Fibroblast of skin of left quadriceps (primary cell): ENCODE measurements at places on chromosomes 3 and 15.

DNA sequence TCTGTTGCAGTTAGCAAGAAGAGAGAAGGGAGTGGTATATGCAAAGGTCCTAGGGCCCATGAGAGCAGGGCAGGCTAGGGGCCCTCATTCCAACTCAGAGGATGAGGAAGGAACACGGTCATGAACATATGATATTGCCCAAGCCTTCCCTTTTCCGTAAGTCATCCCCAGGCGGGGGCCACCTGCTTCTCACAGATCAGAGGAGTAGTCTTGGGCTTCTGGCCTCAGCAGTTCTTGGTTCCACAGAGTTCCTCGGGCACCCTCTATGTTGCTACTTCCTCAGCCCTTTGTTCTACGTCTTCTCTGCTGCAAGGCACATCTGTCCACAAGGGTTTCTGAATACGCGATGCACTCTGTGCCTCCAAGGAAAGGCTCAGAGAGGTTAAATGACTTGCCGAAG is 25.3 kb downstream of the EPHB3 start:
- no peak for DNase-seq

DNA sequence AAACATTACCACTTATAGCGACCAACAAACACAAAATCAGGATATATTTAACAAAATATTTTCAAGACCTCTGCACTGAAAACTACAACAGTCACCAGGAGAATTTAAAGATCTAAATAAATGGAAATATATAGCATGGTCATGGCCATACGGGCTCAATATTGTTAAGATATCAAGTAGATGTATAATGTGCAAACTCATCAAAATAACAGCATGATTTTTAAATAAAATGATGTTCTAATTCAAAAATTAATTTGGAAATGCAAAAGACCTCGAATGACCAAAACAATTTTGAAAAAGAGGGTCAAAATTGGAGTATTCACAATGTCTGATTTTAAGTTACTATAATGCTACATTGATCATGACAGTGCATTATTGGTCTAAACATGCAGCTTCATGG is 159.1 kb upstream of the NDN start:
- DNase-seq, result no peak

- no peak for DNase-seq
These were observed 1.3 kb downstream of the ELL3 start for GRCh38 chr15:43775411-43775965.

GRCh38 chr15:100187677-100188076 is 154.1 kb downstream of the ADAMTS17 start:
- DNase-seq, result no peak

GRCh38 chr3:196942915-196943277 is 568 bp upstream of the NCBP2 start:
- DNase-seq, result no peak

- no peak for DNase-seq
These were observed 9.7 kb upstream of the ALCAM start for GRCh38 chr3:105356988-105357387.

GRCh38 chr15:55676507-55676906 is 66.4 kb downstream of the PRTG start:
- DNase-seq, result no peak

- no peak for DNase-seq
These were observed 150.6 kb downstream of the RAB11A start for GRCh38 chr15:66019826-66020398.

- no peak for DNase-seq
These were observed 228.6 kb upstream of the IL12A start for GRCh38 chr3:159760046-159760445.

GRCh38 chr15:78427953-78428352 is 10.1 kb upstream of the IREB2 start:
- DNase-seq, result no peak

DNA sequence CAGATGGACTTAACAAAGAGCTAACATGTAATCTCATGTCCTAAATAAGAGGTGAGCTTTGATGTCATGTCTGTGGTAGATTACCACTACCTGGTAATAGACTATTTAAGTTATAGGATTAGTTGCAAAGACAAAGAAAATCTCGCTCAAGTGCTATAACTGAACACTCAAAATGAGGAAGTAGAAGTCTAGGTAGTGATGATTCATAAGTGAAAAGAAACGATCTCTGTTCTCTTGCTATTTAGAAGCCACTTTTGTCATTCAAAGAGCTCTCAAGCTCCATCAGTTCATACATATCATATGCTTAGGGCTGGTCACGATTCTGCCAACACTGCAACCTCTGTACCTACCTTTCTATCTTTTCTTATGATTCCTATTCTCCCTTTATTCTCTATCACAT is 110.9 kb downstream of the EDEM1 start:
- DNase-seq, result no peak

DNA sequence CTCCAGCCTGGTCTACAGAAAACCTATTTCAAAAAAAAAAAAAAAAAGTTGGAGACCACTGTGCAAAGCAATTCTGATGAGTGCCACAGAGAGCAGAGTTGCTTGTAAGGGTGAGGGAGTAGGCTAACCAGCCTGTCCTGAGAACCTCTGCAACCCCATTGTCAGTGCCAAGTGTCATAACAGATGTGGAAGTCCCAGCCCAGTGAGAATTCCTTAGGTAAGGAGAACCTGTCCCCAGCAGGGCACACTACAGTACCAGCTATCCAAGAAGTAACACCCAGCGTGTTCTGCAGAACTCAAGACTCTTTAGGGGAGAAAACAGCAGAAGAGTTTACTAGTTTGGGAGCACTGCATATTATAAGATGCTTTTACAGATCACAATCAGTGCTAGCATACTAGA is 156.3 kb downstream of the LIPC start:
- no peak for DNase-seq

DNA sequence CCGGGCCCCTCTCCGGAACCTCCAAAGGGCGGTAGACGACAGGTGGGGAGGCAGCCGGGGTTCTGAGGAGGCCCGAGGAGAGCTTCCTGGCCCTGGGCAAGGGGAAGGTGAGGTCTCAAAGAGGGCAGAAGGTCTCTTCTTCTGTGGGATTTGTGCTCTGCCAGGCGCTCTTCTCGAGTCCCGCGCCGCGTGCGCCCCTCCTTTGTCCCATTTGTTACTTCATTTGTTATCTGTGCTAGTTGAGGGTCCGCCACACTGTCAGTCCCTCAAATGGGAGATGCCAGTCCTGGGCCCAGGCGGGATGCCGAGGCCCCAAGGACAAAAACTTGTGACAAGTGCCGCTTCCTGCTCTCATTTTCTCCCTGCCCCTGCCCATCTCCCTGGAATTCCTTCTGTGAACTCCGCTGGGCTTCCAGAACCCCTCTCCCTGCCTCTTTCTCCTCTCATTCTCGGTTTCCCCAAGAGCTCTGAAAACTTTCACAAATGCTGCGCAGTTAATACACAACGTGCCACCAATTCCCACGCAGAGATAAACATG is 1.5 kb downstream of the ST8SIA2 start:
- DNase-seq, result no peak

GRCh38 chr15:53830707-53831386 is 71.4 kb upstream of the WDR72 start:
- no peak for DNase-seq

DNA sequence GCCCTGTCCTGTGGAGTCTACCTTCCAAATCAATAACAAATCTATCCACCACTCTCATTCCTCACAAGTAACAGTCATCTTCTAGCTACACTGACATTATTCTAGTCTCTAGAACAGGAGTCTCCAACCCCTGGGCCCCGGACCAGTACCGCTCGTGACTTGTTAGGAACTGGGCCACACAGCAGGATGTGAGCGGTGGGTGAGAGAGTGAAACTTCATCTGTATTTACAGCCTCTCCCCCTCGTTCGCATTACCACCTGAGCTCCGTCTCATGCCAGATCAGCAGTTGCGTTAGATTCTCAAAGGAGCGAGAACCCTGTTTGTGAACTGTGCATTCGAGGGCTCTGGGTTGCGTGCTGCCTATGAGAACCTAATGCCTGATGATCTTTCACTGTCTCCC is 31.9 kb downstream of the ROBO2 start:
- DNase-seq, result no peak

DNA sequence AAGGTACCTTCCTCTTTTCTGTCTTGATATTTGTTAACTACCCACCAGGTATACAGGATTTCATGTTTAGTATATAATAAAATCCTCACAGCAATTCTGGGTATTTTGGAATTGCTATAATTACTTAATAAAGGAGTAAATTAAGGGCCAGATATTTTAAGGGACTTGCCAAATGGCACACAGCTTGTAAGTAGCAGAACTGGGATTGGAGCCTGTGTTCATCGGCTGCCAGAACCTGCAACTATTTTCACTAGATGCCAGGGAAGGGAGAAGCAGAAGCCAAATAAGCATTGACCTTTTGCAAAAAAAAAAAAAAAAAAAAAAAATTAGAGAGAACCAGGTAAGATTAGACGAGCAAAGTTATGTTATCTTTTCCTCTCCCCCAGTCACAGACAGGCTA is 683.3 kb upstream of the CADM2 start:
- DNase-seq, result no peak

- DNase-seq, result no peak
These were observed 69.6 kb downstream of the LRTM1 start for GRCh38 chr3:54858093-54858785.

GRCh38 chr3:76365275-76365674 is 579.9 kb upstream of the ZNF717 start:
- DNase-seq, result no peak

DNA sequence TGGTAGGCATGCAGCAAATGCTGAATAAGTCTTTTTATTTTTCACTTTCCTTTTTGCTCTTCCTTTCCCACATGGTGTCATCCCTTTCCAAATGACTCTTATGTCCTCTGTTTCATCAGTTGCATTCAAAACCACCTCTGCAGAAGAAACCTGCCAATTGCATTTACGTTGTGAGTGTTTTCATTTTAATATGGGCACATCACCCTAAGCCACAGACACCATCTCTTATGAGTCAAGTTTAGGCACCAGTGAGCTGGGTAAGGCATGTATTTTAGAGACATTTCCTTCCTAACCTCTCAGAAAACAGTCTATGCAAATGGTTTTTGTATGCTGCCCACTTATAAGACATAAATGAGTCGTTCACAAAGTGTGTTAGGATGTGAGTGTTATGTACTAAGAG is 223.3 kb upstream of the ADAMTS9 start:
- no peak for DNase-seq

- DNase-seq, result no peak
These were observed 521.8 kb upstream of the CNTN3 start for GRCh38 chr3:75136100-75136897.

- no peak for DNase-seq
These were observed 110.8 kb upstream of the CADPS start for GRCh38 chr3:62986061-62986460.

- DNase-seq, result peak; percentile 8
These were observed 25.6 kb upstream of the KBTBD12 start for GRCh38 chr3:127889461-127889863.

DNA sequence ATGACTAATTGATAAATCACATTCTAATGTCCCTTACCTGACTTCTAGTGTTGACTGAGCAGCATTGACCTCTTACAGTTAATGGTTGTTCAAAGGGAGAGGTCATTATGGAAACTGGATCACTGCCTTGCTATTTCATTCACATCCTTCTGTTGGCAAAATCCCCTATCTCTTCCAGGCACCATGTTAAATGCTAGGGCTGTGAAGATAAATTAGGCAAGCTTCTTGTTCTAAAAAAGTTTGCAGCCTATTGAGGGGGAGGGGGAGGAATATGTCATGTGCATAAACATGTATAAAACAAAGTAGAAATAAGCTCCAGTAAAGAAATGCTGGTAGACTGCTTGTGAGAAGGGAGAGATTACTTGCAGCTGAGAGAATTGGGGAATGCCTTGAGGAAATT is 84.8 kb upstream of the MLF1 start:
- DNase-seq, result no peak

DNA sequence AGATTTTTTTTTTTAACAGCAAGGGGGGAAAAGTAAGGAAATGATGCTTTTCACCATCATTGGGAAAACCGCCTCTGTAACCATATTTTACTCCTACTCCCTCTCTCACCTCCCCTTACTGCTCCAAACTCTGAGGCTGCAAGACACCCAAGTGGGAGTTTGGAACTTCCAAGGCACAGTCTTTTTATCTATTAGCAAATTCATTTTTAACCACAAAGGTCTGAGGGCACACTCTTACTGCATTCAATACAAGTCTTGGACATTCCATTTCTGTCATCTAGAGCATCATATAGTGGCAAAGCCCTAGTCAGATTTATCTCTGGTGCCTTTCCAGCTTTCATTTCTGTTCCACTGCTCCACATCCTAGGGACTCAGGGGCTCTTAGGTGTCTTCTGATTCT is 13.2 kb downstream of the FAM162A start:
- no peak for DNase-seq

GRCh38 chr15:48002767-48003166 is 118.0 kb upstream of the SLC24A5 start:
- no peak for DNase-seq

- no peak for DNase-seq
These were observed 182.0 kb downstream of the FGF12 start for GRCh38 chr3:192545333-192545732.

DNA sequence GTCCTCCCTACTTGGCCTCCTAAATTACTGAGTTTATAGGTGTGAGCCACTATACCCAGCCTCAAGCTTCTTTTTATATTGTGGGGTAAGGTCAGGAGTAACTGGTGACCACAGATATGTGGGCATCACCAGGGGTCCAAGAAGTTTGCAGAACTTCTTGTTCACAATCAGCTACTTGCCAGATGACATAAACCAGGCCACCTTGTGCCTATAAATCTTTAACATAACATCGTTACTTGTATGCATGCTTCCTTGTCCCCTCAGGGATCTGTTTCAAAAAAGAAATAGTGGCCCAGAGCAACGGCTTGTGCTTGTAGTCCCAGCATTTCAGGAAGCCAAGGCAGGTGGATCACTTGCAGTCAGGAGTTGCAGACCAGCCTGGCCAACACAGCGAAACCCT is 115.1 kb upstream of the FAM174B start:
- DNase-seq, result no peak

DNA sequence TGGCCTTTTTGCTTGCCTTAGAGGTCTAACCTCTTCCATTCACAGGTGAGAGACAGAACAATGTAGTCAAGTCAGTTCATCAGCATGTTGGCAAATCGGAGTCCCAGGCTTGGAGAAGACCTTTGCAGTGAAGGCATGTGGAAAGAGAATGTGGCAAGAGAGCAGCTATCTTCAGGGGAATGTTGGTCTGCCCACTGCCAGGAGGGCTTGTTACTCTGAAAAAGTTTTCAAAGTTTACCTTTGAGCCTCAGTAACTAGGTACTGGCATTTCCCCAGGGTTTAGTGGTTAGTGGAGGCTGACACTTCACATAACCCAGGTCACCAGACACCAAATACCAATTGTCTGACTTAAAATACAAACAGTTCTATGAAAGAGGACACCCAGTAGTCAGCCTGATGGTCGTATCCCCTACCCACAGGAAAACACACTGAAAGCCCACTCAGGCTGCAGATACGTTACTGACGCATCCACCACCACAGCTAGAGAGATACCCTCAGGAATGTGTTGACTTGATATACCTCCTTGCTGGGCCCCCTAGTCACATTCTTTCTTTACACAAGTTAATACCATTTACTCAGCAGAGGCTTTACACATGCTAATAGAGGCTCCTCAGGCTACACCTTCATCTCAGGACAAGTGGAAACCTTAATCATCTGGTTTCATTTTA is 9.7 kb upstream of the ARID3B start:
- peak; percentile 73 for DNase-seq

- DNase-seq, result no peak
These were observed 9.7 kb upstream of the CYFIP1 start for GRCh38 chr15:22989576-22990477.
